ENCODE measurements at places on chromosomes 6 and 20.

GRCh38 chr20:45269754-45270270 is 15.4 kb upstream of the SLPI start:
- DNase-seq, result no peak

- no peak for DNase-seq
Measured at GRCh38 chr6:1633366-1634021, 23.8 kb downstream of the FOXC1 start.

GRCh38 chr20:764255-764654 is 4.0 kb downstream of the SLC52A3 start:
- DNase-seq, result no peak

DNA sequence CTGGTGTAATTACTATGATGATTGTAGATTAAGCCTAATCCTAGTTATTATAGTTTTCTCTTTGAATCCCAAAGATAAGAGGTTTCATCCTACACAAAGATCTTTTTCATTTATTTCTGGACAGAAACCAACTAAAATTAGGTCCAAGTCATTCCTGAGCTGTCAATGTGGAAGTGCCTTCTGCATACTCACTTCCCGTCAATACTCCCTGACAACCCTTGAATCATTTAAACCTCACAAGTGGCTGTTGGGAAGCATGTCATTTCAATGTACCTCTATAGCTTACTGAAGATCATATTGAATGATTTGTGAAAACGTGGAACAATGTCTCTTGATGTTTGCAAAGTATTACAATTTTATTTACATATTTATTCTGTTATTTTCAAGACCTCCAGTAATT is 274.1 kb downstream of the HACE1 start:
- no peak for DNase-seq

- no peak for DNase-seq
Measured at GRCh38 chr6:10561611-10562199, 40.6 kb downstream of the GCNT2 start.

GRCh38 chr6:134493789-134494188 is 175.9 kb upstream of the SGK1 start:
- DNase-seq, result no peak

GRCh38 chr20:1204113-1204512 is 859 bp downstream of the C20orf202 start:
- no peak for DNase-seq

- DNase-seq, result no peak
Measured at GRCh38 chr20:2631228-2631627, 21.2 kb upstream of the NOP56 start.

- no peak for DNase-seq
Measured at GRCh38 chr6:136646377-136646776, 96.2 kb upstream of the MAP7 start.

DNA sequence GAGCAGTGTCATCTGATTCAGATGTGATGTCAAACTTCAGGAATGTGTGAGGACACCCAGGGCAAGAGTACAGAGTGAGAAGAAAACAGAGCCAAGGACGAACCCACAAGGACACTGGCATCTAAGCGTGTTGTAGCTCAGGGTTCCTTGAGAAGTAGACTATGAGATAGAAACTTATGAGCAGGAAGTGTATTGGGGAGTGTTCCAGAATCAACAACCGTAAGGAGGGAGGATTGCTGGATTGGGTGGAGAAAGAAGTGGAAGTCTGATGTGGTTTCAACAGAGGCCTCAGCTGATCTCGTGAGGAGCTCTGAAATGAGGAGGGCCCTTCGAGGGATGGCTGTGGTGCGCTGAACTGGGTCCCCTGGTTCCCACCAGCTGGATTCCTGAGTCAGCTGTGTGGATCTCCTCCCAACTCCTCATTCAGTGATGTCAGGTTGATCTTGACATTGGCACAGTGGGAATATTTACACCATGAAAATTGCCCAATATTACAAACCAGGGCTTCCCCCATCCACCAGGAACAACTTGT is 25.7 kb upstream of the IGF2R start:
- no peak for DNase-seq

GRCh38 chr6:28811873-28812272 is 111.9 kb downstream of the TRIM27 start:
- no peak for DNase-seq

GRCh38 chr6:137700751-137701477 is 166.1 kb upstream of the TNFAIP3 start:
- DNase-seq, result no peak

- DNase-seq, result no peak
Measured at GRCh38 chr6:136060759-136061158, 189.4 kb downstream of the MTFR2 start.

- DNase-seq, result no peak
Measured at GRCh38 chr6:36755435-36756348, 58.1 kb downstream of the RAB44 start.

GRCh38 chr20:8587251-8587650 is 455.2 kb downstream of the PLCB1 start:
- no peak for DNase-seq

DNA sequence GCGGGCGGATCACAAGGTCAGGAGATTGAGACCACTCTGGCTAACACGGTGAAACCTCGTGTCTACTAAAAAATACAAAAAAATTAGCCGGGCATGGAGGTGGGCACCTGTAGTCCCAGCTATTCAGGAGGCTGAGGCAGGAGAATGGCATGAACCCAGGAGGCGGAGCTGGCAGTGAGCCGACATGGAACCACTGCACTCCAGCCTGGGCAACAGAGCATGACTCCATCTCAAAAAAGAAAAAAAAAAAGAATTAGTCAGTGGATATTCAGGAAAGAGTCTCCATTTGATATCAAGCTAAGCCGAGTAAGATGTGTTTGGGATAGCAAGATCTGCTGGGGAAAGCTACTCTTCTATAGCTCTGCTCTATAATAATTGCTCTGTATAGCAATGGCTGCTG is 41.0 kb downstream of the MOCS1 start:
- no peak for DNase-seq

DNA sequence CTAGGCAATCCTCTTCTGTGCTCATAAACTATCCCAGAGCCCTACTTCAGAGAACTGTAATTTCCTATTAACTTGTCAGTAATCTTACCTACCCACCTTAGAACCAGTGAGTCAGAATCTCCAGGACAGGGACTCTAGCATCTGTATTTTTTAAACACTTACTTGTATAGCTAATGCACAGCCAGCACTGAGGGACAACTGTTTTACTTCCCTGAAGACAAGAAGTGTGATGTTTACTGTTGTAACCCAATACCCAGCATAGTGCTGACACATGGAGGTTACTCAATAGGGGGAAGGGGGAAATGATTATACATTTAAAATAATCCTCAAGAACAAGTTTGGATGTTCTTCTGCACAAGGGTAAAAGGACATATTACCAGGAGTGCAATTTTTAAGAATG is 130.8 kb downstream of the BTBD9 start:
- no peak for DNase-seq

DNA sequence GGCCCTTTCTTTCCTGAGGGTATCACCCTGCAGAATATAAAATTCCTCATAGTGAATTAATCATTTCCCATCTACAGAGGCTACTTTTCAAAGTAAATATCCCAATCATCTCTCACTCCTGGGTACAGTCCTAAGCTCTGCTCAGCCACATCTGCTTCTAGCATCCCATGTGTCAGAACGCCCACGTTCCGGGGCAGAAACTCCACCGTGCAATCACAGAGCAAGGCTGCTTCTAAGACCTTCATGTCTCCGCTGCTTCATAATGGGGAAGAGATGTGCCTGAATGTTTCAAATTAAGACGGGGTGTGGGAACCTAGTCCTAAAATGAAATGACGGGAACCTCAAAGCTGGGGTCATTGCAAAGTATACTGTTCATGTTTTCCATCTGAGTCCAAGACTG is 208.8 kb upstream of the GMDS start:
- DNase-seq, result no peak

- peak; percentile 17 for DNase-seq
Measured at GRCh38 chr6:85537055-85537494, 56.6 kb downstream of the SNX14 start.

DNA sequence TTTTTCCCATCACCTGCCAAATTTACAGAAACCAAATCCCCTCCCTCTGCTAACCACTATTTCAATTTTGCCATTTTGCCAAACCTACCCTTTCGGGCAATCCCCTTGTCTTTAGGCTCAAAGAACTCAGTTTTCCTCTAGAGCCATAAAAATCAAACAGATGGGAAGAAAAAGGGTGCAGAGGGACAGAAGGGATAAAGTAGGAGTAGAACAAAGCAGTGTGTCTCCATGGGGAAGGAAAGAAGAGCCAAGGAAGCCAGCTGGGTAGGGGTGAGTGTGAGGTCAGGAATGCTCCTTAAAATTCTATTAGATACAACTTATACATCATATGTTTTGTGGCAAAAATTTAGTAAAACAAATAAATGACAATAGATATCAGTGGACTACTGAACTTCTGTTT is 316.5 kb downstream of the BTBD9 start:
- DNase-seq, result no peak

- no peak for DNase-seq
Measured at GRCh38 chr6:145036236-145036635, 699.1 kb downstream of the EPM2A start.

- DNase-seq, result no peak
Measured at GRCh38 chr20:44720997-44721784, 6.0 kb downstream of the CCN5 start.

- DNase-seq, result no peak
Measured at GRCh38 chr6:143224516-143224915, 163.8 kb downstream of the AIG1 start.

GRCh38 chr20:38806855-38807655 is 1.6 kb downstream of the PPP1R16B start:
- DNase-seq, result peak; percentile 42

- no peak for DNase-seq
Measured at GRCh38 chr6:138856654-138857053, 60.8 kb downstream of the ECT2L start.

- DNase-seq, result no peak
Measured at GRCh38 chr6:80535914-80536565, 429.6 kb downstream of the BCKDHB start.

GRCh38 chr6:168962886-168963285 is 290.8 kb downstream of the THBS2 start:
- DNase-seq, result no peak

DNA sequence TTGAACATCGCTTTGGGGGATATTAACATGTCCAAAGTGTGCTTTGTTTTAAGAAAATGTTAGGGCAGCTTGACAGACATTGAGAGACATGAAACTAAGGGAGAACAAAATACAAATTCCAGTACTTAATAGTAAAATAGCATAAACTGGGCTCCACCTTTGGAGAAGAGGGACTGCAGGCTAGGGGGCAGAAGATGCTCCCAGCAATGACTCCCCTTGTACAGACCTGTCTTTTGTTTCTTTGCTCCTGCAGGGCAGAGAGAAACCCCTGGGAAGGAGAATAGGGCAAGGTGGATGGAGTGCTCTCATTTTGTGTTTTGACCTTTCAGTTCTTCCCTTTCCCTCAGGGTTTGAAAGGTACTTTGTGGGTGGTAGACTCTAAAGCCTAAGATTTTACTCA is 115.6 kb upstream of the PLCB4 start:
- no peak for DNase-seq

GRCh38 chr20:21523281-21523868 is 9.5 kb upstream of the NKX2-2 start:
- no peak for DNase-seq

DNA sequence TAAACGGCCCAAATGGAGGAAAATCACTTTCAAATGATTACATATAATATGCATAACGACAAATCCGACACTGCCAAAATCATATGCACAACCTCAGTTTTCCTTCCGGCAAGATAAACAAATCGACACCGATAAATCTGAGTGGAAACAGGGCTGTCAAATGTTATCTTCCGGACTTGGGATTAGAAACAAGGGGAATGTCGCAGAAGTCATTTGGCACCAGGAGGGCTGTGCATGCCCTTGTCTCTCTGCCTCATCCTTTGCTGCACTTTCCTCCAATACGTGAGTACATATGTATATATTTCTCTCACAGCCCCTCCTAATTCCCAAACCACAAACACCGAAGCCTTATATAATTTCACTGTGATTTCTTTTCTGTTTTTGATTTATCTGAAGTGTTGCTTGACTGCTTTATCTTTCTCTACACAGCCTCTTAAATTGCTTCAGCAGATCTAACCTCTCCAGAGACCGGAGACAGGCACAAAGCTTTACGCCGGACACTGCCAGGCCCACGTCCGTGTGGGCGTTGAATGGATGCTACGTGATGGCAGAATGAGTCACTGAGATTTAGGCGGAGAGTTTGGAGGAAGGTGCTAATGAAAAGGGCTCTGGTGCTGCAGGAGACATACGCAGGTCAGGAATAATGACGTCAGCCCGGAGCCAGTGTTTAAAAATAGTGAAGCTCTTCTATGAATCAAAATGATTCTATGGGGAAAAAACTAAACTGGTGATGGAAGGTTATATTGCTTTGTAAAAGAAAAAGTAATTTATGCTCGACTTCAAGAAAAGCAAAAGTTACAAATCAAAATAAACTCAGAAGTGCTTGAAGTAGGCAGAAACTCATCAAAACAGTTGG is 21.0 kb upstream of the PRELID3B start:
- no peak for DNase-seq

- no peak for DNase-seq
Measured at GRCh38 chr6:126447367-126447766, 107.5 kb downstream of the CENPW start.

GRCh38 chr6:128305228-128305627 is 215.2 kb downstream of the PTPRK start:
- DNase-seq, result no peak

GRCh38 chr20:10558635-10559187 is 115.1 kb downstream of the JAG1 start:
- DNase-seq, result peak; percentile 17

DNA sequence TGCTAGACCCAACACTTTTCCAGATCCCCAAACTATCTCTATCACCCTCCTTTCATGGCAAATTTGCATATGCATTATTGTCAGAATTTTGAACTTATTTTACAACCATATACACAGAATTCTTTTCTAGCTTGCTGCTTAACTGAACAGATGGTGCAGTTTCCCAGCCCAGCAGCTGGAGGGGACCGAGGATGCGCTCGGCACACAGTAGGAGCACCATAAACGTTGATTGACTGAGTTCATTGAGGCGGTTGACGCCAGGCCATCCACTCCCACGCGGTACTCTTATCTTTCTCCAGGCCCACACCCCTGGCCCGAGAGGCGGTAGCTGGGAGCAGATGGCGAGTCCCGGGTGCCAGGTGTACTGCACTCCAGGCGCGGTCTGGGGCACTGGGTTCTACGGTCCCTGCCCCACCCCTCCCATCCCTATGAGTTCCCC is 6.8 kb upstream of the SOX4 start:
- no peak for DNase-seq
